ENCODE measurements at places on chromosomes 11 and 22. TPM values are rescaled to one million over a fixed set of nuclear protein-coding genes. Genes with fewer than 3 reads are reported as not detected.

SAA1 gene
- not detected for total RNA-seq

DNA sequence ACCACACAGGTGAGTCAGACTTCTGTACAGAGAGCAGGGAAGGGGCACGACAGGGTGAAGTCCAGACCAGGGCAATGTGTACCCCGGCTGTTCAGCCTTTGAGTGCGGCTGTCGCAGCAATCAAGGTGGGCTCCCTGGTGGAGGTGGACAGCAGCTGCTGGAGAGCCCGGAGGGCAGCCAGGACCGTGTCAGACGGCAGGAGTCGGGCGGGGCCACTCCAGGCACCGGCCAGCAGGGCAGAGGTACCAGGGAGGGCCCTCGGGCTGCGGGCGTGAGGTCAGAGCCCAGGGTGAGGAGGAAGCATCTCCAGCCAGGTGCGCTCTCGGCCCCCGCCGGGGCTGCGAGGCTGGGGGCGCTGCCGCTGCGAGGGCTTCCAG, 802 bp upstream of the PIM3 start:
- DNase-seq: no peak
- H3K36me3 ChIP-seq: peaks cover 22% of the 10 kb centered on the region
- peak overlapping the region; percentile 98 for H3K27ac ChIP-seq
- no peaks in the 10 kb centered on the region for H3K27me3 ChIP-seq
- H3K4me1 ChIP-seq: peaks cover 31% of the 10 kb centered on the region

- H3K4me1 ChIP-seq: no peaks in the 10 kb centered on the region
- no peak for DNase-seq
- no peak overlapping the region for H3K4me3 ChIP-seq
- no peaks in the 10 kb centered on the region for H3K27me3 ChIP-seq
- no peak overlapping the region for H3K27ac ChIP-seq
Observed at GRCh38 chr22:47657224-47657623, 894.8 kb downstream of the TBC1D22A start.

GRCh38 chr22:35477911-35478582, 62.6 kb upstream of the RASD2 start:
- no peaks in the 10 kb centered on the region for H3K27me3 ChIP-seq
- H3K27ac ChIP-seq: no peak overlapping the region
- H3K4me1 ChIP-seq: no peaks in the 10 kb centered on the region
- no peaks in the 10 kb centered on the region for H3K36me3 ChIP-seq

GRCh38 chr11:115761348-115761747, 257.1 kb upstream of the CADM1 start:
- no peaks in the 10 kb centered on the region for H3K4me1 ChIP-seq
- no peaks in the 10 kb centered on the region for H3K36me3 ChIP-seq
- DNase-seq: no peak
- no peak overlapping the region for H3K27ac ChIP-seq
- H3K27me3 ChIP-seq: no peaks in the 10 kb centered on the region

OTOG gene
- not detected for total RNA-seq

- peak; percentile 96 for DNase-seq
- peaks cover 34% of the 10 kb centered on the region for H3K4me1 ChIP-seq
- no peaks in the 10 kb centered on the region for H3K36me3 ChIP-seq
- H3K4me3 ChIP-seq: peak overlapping the region; percentile 75
Observed at GRCh38 chr11:3841426-3842350, 929 bp upstream of the RHOG start.

SSTR3 gene
- 9.3 TPM for total RNA-seq

DNA sequence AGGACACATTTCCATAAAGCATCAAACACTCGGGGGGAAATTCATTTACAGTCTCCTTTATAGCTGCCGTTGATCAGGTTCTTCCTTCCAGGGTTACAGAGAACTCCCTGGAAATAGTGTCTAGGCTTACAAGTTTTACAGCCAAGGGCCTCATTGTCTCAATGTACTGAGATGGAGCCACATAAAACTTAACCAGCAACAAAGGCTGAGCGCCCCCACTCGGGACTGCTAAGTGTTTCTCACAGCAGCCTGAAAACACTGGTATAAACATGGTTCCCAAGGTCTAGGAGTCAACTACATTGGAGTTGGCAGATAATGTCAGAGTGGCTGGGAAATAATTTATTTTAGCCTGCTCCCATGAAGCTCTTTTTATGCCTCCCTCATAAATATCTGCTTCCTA, 686.2 kb downstream of the OPCML start:
- H3K4me3 ChIP-seq: no peak overlapping the region
- no peaks in the 10 kb centered on the region for H3K27me3 ChIP-seq
- DNase-seq: no peak

DNA sequence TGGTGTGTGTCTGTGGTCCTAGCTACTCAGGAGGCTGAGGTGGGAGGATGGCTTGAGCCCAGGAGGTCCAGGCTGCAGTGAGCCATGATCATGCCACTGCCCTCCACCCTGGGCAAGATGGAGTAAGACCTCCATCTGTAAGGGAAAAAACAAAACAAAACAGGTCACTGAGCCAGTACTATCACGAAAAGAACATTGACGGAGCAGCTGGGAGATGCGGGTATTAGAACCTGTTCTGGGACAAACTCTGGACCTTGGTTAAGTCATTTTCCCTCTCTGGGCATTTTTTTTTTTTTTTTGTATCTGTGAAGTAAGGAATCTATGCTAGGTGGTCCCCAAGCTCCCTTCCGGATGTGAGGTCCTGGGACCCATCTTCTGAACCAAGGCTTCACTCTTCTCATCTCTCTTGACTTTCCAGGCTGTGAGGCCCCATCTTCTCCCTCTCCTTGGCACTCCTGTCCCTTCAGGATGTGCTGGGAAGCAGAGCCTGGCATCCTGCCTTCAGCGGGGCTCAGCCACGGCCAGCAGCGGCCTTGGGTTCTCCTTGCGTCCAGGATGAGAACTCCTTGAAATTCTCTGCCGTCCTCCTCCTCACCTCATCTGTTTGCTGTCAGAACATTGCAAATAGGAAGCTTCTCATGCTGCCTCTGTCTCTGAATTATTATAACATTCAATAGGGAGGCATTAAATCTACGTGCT, 130.8 kb downstream of the GRIK4 start:
- H3K4me1 ChIP-seq: no peaks in the 10 kb centered on the region
- no peak for DNase-seq
- H3K36me3 ChIP-seq: no peaks in the 10 kb centered on the region
- no peaks in the 10 kb centered on the region for H3K27me3 ChIP-seq

- H3K27ac ChIP-seq: no peak overlapping the region
- no peaks in the 10 kb centered on the region for H3K36me3 ChIP-seq
- no peak overlapping the region for H3K4me3 ChIP-seq
- H3K27me3 ChIP-seq: no peaks in the 10 kb centered on the region
- no peaks in the 10 kb centered on the region for H3K4me1 ChIP-seq
Observed at GRCh38 chr11:128985880-128986279, 43.2 kb upstream of the TP53AIP1 start.

DNA sequence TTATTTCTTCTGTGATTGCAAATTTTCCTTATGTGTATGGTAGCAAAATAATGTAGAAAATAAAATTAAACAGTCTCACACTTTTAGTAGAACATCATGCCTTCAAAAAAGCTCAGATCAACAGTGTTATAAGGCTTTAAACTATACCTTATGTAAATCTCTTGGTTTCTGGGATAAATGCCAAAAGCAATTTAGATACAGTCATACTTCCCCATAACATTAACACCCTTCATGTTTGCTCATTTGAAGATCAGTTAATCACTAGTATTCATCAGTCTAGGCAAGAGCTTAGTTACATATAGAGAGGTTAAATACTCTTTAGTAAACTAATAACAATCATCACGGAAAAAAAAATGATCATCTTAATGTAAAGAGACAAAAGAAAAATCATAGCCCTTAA, 421.8 kb upstream of the ANO3 start:
- no peaks in the 10 kb centered on the region for H3K4me1 ChIP-seq
- no peak overlapping the region for H3K27ac ChIP-seq
- no peaks in the 10 kb centered on the region for H3K27me3 ChIP-seq

DNA sequence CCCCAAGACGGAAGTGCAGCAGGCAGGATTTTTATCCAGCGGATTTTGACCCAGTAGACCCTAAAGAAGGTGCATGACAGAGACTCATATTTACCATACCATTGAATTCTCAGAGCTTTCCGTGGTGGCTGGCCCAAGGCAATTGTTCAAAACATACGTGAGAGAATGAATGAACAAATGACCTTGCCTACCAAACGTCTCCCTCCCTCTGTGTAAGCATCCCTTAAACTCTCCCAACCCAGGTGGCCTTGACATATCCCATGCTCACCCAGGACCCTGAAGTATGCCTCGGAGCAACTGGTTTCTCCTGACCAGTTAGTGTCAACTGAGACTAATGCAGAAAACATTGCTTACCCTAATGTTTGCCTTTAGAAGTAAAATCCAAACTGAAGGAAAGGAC, 154.9 kb downstream of the TEAD1 start:
- DNase-seq: no peak
- H3K27me3 ChIP-seq: peaks cover 11% of the 10 kb centered on the region
- peaks cover 11% of the 10 kb centered on the region for H3K4me1 ChIP-seq
- no peaks in the 10 kb centered on the region for H3K36me3 ChIP-seq

- H3K36me3 ChIP-seq: no peaks in the 10 kb centered on the region
- DNase-seq: no peak
- no peak overlapping the region for H3K27ac ChIP-seq
Observed at GRCh38 chr11:115696563-115696962, 192.3 kb upstream of the CADM1 start.

DNA sequence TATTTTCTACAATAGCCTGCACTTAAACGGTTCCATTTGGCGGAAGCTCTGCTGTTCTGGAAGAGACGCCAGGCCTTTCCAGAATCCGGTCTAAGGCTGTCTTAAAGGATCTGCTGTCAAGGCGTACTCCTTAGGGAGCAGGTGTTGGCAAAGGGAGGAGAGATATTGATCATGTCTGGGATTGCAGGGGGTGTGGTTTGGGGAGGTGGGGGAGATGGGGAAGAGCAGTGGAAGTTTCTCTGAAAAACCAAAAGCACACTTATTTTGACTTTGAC, 22.5 kb upstream of the WNT11 start:
- no peak for DNase-seq
- no peaks in the 10 kb centered on the region for H3K36me3 ChIP-seq
- no peak overlapping the region for H3K27ac ChIP-seq
- H3K4me3 ChIP-seq: no peak overlapping the region
- H3K4me1 ChIP-seq: peaks cover 29% of the 10 kb centered on the region

- peaks cover 54% of the 10 kb centered on the region for H3K36me3 ChIP-seq
- H3K4me3 ChIP-seq: no peak overlapping the region
- H3K4me1 ChIP-seq: no peaks in the 10 kb centered on the region
- H3K27ac ChIP-seq: no peak overlapping the region
Observed at GRCh38 chr11:46658259-46658658, 40.9 kb downstream of the ATG13 start.

Data from CD4-positive, alpha-beta memory T cell (primary cell).